Kidney (tissue), 22 donors: ENCODE measurements at places on chromosomes 2 and 18. TPM values are rescaled to one million over a fixed set of nuclear protein-coding genes. Genes with fewer than 3 reads are reported as not detected.

The IL36G gene
- not detected for total RNA-seq

The SIGLEC15 gene
- 1.2 TPM for total RNA-seq

The SERPINB7 gene
- total RNA-seq: 0.47 TPM

The TMEM182 gene
- total RNA-seq: 6.5 TPM

DNA sequence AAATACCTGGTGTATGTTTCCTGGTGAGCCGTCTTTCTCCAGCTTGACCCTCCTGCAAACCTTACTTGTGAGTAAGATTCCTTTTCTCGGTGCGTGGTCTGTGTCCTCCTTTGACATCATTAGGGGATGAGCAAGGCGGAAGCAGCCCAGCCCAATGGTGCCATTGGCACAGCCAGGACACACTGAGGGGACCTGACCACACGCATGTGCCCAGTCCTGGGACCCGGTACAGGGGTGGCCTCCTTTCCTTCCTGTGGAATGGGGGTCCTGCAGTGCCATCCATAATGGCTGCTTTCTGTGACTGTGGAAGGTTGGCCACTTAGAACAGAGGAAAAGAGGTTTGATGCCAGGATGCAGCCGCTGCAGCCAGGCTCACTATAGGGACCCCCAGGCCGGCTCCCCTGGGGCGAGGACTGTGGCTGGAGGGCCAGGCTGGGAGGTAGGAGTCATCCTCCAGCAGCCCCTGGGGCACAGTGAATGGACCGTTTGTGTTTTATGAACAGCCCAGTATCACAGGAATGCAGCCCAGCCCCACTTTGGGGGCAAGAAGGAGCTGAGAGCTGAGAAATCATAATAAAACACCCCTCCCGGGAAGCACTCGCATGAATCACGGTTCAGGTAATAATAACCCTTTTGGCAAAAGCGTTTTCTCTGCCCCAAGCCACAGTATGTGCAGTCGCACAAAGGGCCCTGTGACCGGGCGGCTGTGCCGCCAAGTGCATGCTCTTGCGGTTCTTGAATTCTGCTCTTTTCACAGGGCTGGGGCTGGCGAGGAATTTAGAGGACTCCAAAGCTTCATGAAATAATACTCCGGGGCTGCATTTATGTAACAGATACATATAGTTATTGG, 73.2 kb downstream of the ASB1 start:
- no peak for DNase-seq

DNA sequence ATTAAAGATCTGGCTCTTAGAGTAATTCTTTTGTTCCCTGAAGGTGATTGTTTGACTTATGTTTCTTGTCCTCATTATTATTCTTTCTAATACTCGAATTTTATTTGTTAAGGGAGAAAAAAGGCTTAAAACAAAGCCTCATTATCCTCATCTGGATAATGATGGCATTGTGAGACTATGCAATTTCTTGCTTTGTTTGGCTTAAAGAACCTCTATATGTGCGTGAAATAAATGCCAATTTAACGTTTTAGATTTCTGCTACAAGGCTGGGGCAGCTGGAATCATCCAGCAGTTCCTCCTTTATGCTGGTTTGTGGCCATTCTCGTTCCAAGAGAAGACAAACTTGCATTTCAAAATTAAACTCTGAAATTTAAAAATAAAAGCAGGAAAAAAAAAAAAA, 4.9 kb upstream of the DPYSL5 start:
- DNase-seq: no peak

GRCh38 chr2:112251271-112251670, 3.6 kb downstream of the ZC3H8 start:
- DNase-seq: no peak
